ENCODE measurements at places on chromosomes 11 and 22.

DNA sequence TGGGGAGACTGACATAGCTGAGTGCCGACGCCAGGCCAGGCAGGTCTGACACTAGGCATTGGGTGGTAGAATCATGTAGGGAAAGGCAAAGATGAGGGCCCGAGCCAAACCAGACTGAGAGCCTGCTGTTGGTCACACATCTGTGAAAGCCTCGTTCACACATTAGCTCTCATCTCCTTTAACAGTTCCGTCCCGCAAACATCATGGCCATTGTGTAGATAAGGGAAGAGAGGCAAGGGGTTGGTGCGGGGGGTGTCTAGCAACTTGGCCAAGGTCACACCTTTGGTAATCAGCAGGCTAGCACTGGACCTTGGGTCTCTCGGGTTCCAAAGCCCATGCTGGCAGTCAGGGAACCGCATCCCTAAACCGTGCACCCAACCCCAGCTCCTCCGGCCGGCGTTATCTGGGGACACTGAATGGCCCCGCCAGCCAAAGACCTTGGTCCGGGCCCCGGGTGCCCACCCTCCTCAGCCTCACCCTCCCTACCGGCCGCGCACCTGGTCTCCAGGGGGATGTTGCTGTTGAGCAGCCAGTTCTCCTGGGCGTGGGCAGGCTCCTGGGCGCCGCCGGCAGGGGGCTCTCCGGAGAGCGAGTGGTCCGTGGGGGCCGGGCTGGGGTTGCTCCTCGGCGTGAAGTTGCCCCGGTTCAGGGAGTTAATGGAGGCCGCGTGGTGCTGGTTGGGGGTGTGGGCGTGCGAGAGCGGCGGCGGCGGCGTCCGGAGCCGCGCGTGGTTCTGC lies 328.3 kb upstream of the NARS2 start:
- no peaks in the 10 kb centered on the region for H3K4me1 ChIP-seq
- no peak for DNase-seq
- H3K27ac ChIP-seq = no peak overlapping the region
- H3K4me3 ChIP-seq = no peak overlapping the region

DNA sequence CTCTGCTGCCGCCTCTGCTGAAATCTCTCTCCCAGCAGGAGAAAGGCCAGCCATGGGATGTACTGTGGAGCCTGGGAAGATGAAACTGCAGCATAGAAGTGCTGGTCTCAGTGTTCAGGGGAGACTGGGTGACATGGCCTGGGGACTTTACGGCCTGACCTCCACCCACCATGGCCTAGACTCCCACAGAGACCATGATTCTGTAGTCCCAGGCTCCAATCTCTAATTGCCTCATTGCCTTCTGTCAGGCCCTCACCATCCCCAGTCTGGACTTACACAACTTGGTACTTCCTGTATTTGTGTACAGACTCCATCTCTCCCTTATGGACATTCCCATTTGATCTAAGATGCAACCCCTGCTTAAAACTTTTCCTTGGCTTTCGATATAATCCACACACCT lies 43.1 kb downstream of the TRAF6 start:
- no peak for DNase-seq
- no peak overlapping the region for H3K4me3 ChIP-seq
- peaks cover 17% of the 10 kb centered on the region for H3K36me3 ChIP-seq
- peak overlapping the region; percentile 68 for H3K27ac ChIP-seq

GRCh38 chr11:35968386-35969088 lies 24.7 kb downstream of the LDLRAD3 start:
- peaks cover 22% of the 10 kb centered on the region for H3K36me3 ChIP-seq
- no peak overlapping the region for H3K27ac ChIP-seq
- no peaks in the 10 kb centered on the region for H3K27me3 ChIP-seq
- H3K4me3 ChIP-seq = no peak overlapping the region

DNA sequence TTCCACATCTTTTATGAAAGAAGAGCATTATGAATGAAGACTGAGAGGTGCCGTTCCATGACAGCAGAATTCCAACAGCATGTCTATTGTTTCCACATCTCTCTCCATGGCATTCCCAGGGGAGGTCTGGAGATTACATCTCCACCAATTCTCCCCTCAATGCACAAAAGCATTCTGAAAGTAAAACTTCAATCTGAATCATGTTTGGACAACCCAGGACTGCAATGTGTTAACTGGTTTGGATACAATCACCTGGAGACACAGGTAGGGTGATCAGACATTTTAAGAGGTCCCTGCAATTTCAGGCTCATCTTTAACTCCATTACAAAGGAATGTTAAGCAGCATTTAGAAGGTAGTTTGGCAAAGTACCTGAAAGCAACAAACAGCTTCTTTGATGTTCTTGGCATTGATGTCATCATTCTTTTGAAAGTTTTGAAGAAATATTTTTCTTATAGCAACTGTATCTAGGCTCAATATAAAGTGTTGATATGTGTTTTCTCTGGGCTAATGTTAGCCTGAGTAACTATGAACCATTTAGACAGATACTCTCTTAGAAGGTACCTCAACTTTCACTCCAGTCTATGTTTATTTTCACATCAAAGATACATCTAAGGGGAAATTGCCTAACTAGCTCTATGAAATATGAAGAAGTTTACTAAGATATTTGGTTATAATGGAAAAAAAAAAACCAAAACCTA lies 181.4 kb upstream of the MTMR2 start:
- no peak overlapping the region for H3K4me3 ChIP-seq
- no peak for DNase-seq
- H3K4me1 ChIP-seq = peaks cover 17% of the 10 kb centered on the region
- peak overlapping the region; percentile 17 for H3K27ac ChIP-seq
- no peaks in the 10 kb centered on the region for H3K27me3 ChIP-seq

DNA sequence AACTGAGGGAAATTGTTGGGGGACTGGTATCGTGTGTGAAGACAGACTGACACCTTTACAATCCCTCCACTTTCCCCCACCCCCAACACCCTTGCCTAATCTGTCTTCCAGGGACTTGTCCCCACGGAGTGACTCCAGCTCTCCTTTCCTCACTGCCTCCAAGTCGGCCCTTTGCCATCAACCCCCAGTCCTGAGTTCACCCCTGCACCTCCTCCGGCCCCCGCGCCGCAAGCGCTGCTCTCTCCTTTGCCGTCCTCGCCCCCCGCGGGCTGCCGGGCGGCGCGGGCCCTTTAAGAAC lies 183 bp upstream of the ABCG4 start:
- H3K4me1 ChIP-seq = no peaks in the 10 kb centered on the region
- H3K27ac ChIP-seq = no peak overlapping the region
- H3K4me3 ChIP-seq = peak overlapping the region; percentile 67
- H3K27me3 ChIP-seq = peaks cover 16% of the 10 kb centered on the region
- DNase-seq = no peak

All from MCF 10A (cell line).